ENCODE measurements at places on chromosomes 1 and 21.

DNA sequence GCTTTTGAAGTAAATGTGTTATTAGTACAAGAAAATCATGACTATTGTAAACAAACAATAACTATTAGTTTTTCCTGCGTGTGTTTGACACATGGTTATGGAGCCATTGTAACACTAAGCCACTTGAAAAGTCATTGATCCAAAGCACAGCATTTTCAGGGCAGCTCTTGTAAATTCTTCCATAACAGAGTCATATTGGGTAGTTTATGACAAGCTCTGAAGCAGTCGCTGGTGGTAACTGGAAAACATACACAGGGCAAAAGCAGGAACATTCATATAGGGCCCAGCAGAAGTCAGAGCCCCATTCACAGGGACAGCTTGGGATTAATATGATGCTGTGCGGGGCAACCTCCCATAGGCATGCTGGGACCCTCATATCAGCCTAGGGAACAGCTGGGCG lies 483.2 kb upstream of the PTBP2 start:
- no peak for DNase-seq

- DNase-seq, result no peak
Measured at GRCh38 chr1:79117376-79117775, 110.8 kb upstream of the ADGRL4 start.

- no peak for DNase-seq
Measured at GRCh38 chr1:112956544-112957132, 642 bp upstream of the SLC16A1 start.

DNA sequence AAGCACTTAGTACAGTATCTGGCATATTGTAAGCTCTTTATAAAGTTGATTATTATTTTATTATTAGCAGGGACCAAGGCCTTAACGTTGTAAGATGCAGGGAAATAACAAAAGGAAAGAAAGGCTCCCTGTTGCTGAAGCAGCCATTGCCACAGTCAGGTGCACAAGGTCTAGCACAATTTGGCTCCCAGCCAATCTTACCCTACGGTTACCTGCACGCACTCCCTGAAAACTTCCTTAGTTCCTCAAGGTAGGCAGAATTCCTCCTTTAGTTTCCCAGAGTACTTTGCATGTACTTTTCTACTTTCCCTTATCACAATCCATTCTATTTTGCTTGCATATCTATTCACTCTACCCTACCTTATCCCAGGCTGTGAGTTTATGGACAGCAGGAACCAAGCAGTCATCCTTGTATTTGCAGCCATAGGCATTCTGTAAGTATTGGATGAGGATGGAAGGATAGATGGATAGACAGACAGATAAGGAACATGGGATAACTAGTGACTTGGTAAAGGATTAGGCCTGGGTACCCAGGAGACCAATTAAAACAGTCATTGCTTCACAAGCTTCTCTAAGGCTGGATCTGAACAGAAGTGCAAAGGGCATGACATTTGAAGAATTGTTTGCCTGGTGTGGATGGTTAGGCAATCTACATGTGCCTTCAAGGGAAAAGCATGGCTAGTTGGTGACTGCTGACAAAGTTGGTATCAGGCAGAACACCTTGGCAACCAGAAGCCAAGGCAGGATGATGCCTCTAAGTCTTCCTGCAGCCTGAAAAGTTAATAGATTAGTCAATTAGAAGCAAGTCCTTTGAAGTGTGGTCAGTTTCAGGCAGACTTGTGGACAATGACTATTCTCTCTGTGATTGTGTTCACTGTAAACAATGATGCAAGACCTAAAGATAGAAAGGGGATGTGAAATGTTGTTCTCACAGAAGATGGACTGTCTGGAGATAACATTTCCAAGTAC lies 20.8 kb upstream of the JAK1 start:
- DNase-seq, result no peak

GRCh38 chr21:41052820-41053555 lies 115.0 kb upstream of the BACE2 start:
- no peak for DNase-seq

- DNase-seq, result no peak
Measured at GRCh38 chr1:23915466-23915865, 2.3 kb upstream of the CNR2 start.

DNA sequence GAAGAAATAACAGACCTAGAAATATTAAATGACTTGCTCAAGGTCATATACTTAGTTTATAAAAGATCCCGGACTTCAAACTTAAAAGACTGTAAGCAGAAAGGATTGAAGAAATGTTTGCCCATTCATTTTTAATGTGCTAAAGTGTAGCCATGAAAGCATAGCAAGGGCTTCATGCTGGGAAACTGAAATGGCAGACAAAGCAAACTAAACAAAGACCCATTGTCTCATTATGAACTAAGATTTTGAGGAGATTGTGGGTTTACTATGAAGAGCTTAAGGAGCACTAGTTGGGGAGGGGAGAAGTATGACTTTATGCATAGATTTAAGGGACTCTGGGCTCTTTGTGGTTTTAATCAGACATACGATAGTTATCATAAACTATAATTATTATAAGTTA lies 26.3 kb downstream of the ADAMTS1 start:
- DNase-seq, result no peak

DNA sequence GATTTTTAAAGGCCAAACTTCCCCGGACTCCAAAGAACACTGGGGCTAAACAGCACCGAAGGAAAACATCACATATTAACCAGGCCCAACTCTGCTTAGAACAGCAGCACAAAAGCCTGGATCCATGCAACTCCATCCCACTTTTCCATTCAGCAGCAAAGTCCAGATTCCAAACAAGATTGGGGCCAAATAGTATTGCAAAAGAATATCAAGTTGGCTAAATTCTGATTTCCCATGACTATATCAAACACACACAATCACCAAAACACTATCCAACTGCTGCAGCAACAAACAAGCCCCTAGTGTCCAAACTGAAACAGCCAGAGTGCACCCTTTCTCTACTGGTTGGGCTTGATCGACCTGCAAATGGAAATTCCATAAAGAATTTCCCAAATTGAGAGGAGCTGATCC lies 19.4 kb upstream of the TMEM125 start:
- DNase-seq, result no peak

DNA sequence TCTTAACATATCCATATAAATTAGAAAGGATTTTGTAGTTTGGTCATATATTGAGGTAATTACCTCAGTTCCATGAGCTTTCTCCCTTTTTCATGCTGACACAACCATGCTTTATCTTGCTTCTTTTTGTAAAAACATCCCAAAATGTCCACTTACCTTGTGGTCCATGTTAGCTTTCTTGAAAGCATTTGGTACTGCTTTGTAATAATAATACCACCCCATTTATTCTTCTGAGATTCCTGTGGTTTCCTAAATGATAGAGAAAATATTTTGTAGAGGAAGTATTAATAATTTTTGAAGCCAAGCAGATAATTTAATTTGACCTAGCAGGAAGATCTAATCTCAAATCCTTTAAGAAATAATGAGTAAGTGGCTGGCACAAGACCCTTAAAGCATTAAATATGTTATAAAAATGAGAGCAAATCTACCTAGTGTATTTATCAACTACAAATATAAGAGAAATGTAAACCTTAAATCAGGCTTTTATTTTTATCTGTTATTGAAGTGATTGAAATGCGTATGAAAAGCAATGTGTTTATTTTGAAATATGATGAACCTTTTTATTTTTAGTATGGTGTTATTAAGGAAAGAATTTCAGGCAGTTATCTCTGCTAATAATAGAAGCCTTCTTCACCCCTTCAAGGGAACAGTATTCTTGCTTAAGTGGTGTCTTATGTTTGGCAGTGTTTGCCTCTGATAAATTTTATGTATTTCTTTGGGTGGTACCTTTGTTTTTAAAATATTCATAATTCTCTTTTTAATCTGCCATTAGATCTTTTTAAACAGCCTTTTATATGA lies 9.2 kb downstream of the PRKAA2 start:
- DNase-seq, result no peak

- DNase-seq, result peak; percentile 93
Measured at GRCh38 chr1:19582318-19582717, 61.8 kb upstream of the NBL1 start.

DNA sequence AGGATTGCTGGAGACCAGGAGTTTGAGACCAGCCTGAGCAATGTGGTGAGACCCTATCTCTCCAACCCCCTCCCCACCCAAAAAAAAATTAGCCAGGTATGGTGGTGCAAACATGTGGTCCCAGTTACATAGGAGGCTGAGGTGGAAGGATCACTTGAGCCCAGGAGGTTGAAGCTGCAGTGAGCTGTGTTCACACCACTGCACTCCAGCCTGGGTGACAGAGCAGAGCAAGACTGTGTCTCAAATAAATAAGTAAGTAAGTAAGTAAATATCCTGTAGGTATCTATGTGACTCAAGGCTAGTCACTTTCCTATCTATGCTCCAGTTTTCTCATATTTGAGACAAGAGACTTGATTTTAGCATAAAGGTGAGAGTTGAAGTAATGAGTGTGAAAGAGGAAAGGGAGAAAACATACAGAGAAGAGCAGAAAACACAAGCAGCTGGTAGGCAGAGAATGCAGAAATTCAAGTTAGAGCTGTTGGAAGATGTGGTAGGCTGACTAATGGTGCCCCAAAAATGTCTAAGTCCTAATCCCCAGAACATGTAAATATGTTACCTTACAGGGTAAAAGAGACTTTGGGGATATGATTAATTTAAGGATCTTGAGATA lies 7.5 kb downstream of the PPP1R12B start:
- DNase-seq, result no peak

DNA sequence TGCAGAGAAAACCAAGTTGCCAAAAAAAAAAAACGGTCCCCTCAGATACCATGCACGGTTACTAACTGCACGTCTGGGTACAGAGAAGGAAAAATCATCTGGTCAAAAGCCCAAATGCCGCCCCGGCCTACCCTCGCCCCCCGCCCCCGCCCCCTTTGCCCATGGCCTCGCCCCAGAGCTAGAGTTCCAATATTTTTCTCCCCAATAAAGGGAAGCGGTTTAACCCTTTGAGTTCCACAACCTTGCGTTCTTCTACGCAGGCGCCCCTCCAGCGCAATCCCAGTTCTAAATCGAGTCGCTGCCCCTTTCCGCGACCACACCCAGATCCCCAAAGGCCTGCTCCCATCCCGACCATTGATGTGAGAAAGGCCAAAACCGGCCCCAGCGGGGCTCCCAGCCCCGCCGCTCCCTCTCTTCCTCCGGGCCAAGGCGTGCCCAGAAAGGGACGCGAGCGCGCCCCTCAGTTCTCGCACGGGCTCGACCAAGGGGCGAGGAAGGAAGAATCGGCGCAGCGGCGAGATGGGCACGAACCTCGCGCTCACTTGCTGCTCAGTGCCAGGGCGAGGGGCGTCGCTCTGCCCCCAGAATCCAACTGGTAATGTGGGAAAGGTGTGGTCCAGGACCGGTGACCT lies 797 bp downstream of the WDR47 start:
- DNase-seq, result no peak

- no peak for DNase-seq
Measured at GRCh38 chr1:158103861-158104522, 76.7 kb upstream of the CD1D start.

- no peak for DNase-seq
Measured at GRCh38 chr1:89706700-89707012, 73.7 kb downstream of the LRRC8C start.

DNA sequence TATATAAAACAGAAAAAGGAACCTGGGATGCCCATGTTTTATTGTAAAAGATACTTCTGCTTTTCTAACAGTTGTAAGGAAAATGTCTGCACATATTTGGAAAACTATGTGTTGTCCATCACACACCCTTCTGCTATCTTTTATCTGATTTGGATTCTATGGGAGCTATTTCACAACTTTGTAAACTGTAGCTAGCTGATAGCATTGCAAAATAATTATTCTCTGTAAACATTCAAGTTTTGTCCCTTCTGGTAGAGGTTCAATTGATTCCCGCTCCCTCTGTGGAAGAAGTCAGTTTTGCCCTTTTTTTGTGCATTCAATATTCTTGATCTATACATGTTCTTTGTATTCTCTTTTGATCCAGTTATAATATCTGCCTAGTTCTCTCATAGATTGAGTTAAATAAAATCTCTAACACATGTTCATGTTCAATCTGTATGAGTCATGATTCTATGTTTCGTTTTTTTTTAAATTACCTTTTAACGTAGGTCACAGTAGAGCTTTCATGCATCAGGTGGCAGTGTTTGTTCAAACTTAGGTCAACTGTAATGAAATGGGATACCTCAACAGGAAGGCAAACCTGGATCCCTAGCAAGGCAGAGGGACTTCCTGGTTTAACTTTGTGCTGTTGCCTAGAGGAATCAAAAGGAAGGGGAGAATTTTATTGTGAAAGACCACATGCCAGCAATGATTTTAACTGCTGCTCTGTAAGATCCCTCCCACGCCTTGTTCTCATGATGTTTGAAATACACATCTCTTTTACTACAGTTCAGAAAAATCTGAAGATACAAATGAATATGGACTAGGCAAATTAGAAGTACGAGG lies 26.0 kb upstream of the BCL9 start:
- DNase-seq, result no peak

GRCh38 chr1:155080312-155081228 lies 1.9 kb downstream of the EFNA3 start:
- DNase-seq, result no peak

- DNase-seq, result no peak
Measured at GRCh38 chr1:35390600-35391494, 122.3 kb downstream of the ZMYM4 start.

GRCh38 chr1:10424651-10425050 lies 5.6 kb upstream of the CENPS start:
- no peak for DNase-seq

GRCh38 chr1:91018006-91018405 lies 3.8 kb downstream of the ZNF644 start:
- no peak for DNase-seq

- DNase-seq, result no peak
Measured at GRCh38 chr1:158286941-158287346, 2.8 kb upstream of the CD1C start.

DNA sequence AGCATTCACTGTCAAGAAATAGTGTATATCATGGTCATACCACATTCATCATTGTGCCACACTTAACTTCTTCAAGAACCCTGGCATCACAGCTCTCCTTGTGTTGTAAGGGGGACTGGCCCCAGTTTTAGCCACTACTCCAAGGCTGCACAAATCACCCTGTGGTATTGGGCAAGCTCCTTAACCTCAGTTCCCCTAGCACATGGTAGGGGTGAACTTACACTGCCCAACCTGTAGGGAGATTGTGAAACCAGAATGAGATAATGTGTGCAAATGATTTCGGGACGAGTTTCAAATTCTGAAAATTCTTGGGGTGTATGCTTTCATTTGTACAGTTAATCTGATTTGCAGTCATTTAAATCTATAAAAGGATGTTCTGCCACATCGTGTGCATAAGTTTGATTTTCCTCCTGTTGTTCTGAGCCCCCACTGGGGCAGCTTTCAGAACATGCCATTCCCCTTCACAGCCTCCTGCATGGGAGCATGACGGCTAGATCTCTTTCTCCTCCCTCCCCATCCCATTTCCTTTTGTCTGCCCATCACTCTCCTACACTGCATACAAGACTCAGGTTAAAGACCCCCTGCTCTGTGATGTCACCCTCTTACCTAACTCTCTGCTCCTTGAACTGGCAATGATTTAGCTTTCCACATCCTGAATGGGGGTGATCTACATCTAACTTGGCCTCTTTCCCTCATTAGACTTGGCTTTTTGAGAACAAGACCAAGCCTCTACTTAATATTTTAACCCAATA lies 290.3 kb downstream of the CHRM3 start:
- DNase-seq, result no peak
